ENCODE measurements at places on chromosomes 2 and 18.

DNA sequence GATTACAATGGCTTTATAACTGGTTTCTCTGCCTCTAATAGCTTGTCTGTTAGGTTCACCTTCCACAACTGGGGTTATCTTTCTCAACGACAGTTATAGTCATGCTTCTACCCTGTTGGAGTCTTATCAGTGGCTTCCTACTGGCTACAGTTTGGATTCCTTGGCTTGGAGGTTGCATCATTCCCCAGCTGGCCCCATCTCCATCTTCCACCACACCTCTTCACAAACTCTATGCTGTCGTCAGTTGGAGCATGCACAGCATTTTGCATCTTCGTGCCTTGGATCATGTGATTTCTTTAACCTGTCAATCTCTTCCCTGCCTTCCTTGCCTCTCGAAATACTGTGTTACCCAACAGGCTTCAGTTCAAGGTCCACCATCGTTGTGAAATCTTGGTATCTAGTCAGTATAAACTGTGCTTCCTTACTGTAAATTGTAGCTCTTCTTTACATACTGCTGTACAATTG, 316.3 kb upstream of the CXCR4 start:
- DNase-seq = no peak

DNA sequence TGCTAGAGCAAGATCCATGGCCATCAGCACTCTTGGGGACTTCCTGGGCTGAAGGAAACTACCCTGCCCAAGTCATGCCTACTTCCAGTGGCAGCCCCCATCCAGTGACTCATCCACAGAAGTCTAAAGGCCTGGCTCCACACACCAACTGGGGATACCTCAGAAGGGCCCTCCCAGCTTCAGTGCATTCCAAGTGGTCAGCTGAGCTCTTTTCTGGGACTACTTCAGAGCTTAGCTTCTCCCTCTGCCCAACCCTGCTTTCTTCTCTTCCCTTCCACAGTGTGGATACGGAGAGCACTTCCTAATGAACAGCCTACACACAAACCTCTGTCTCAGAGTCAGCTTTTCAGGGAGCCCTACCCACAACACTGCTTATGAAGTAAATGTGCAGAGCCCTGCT, 66.5 kb downstream of the CLHC1 start:
- DNase-seq = no peak

DNA sequence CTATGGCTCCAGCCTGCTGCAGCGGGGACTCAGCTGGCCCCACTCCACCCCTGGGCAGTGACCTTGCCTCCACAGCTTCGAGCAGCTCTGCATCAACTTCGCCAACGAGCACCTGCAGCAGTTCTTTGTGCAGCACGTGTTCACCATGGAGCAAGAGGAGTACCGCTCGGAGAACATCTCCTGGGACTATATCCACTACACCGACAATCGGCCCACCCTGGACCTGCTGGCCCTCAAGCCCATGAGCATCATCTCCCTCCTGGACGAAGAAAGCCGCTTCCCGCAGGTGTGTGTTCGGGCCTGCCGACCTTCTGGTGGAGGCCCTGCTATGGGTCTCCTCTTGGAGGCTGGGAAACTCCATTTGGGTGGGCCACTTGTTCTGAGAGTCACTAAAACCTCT, 48.6 kb downstream of the MYO7B start:
- no peak for DNase-seq

GRCh38 chr2:96470636-96471035, 34.5 kb downstream of the NEURL3 start:
- DNase-seq = no peak

DNA sequence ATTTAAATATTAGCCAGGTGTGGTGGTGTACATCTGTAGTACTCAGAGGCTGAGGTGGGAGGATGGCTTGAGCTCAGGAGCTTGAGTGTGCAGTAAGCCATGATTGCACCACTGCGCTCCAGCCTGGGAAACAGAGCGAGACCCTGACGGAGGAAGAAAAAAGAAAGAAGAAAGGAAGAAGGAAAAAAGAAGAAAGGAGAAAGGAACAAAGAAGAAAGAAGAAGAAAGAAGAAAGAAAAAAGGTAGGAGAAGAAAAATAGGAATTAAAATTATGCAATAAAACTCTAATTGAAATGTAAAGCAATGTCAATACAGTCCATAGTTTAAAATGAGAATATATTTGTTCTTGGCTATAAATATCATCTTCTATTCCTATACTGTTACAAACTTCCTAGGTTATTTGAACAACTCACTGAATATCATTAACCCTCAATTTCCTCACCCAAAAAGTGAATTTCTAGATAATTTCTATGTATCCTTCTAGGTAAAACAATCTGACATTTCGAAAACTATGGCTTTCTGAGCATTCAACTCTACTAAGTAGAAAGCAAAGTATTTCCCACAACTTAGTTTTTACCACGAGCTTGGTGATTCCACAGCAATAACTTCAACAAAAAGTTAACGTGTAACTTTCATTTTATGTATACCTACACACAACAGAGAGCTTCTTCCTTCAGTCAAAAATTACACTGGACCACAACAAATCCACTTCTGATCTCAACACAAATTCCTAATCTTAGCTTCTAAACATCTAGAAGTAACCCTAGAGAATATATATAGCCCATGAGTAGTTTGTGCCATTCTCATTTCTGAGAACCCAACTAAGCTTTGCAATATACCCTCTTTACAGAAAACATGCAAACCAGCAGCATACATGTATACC, 19.7 kb downstream of the LPIN2 start:
- no peak for DNase-seq

DNA sequence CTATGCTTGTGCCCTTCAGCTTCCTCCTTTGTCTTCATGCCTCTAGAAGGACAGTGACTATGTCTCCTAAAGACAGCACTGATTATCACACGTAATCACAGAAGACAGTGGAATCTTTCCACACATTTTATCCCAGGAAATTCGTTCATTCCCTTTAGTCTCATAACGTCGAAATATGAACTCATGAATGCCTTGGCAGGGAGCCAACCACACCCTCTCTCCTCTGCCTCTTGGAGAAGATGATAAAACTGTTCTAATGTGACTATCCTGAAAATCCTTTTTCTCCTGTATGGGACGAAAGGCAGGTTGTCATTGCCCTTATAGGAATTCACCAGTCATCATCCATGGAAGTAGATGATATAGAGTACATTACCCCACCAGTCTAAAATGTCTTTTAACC, 726.6 kb upstream of the FANCL start:
- DNase-seq = no peak

DNA sequence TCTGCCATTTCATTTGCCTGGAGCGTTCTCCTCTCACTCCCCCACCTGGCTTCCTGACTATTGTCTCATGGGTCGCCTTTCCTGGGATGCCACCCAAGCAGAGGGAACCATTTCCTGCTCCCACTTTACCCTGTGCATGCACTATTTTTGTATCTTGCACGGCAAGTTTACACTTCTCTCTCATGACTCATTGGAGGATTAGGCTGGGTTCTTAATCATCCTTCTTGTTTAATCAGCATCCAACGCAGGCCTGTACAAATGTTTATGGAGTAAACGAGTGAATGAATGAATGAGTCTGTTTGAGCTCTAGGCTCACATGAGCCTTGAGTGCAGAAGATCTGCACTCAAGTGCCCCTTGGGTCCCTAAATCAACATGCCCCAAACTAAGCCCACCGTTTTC, 3.8 kb upstream of the ARHGAP25 start:
- no peak for DNase-seq

DNA sequence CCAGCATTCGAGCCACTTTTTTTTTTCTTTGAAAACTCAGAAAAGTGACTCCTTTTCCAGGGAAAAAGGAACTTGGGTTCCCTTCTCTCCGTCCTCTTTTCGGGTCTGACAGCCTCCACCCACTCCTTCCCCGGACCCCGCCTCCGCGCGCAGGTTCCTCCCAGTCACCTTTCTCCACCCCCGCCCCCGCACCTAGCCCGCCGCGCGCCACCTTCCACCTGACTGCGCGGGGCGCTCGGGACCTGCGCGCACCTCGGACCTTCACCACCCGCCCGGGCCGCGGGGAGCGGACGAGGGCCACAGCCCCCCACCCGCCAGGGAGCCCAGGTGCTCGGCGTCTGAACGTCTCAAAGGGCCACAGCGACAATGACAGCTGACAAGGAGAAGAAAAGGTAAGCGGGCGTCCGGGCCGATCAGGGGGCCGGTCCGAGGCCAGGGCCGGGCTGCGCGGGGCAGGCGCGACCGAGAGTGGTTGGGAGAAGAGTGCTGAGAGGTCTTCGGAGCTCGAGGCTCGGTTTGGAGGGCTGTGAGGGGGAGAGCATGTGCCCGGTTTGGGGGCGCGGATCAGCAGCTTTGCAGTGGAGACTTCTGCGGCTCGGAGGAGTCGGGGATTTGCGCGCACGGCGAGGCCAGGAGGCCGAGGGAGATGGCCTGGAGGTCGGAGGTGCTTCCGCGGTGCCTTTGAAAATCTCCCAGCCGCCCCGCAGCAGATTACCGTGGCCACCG, 502 bp downstream of the EPAS1 start:
- DNase-seq = no peak

GRCh38 chr18:14974576-14974975, 226.6 kb downstream of the ANKRD30B start:
- no peak for DNase-seq

GRCh38 chr2:85053802-85054201, 79.4 kb upstream of the TCF7L1 start:
- no peak for DNase-seq

DNA sequence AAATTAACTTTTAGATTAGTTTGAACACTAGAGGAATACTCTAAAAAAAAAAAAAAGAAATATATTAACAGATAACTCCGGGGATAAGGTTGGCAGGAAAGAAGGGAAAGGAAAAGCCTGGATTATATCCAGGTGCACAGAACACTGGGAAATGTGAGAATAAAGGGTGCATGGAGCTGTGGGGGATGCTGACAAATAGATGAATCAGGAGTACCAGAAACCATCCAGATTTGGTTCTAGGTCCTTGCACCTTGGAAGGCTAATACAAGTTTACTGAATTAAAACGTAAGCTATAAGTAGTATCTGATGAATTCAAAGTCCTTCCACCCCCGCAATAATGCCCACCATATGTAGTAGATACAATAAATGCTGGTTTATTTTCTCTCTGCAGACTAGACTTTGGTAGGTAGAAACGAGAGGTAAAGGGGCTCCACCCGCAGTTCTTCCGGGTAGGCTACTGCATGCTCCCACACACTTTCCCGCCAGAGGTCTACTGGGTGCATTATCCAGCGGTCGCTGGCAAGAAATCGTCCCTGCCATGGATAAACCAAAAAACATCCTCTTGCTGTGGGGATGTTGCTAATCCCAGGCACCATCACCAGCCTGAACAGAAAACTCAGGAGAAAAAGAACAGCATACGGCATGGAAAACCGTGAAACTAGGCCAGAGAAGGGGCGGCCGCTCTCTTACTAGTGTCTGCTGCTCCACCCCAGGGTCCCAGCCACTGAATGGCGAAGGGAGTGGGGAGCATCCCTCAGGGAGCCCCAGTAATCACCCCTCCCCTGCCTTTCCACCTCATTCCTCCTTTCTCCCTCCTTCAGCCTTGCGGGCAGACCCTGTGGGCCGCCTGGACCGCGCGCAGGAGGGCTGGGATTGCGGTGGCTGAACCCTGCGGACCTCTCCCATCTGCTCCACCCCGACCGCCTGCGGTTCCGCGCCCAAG, 1.5 kb downstream of the CNRIP1 start:
- no peak for DNase-seq

DNA sequence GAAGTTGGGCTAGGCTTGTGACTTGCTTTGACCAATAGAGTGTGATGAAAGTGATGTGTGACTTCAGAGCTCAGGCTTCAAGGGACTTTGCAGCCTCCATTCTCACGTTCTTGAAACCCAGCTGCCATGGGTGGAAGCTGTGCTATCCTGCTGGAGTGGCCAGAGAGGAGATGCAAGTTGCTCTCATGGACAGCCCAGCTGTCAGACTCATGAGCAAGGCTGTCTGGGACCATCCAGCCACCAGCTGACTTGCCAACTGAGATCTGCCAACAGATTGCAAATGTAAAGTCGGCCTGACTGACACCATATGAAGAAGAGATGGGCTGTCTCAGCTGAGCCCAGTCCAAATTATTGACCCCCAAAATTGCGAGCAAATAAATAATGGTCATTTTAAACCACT, 226.4 kb upstream of the CXCR4 start:
- no peak for DNase-seq

DNA sequence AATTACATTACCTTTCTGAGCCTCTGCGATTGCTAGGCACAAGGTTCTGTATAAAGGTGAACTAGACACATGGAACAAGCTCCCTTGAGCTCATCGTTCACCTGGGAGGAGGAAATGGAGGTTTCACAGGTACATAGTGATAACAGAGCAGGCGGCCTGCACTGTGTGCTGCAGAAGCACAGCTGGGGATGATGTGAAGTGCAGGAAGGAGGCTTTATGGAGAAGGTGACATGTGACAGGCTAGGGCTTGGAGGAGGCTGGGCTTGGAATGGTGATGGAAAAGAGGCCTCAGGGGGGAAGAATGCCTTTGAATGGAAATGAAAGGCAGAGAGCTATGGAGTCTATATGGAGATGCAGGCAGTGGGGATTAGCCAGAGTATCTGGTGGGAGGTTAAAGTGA, 22.9 kb downstream of the MARCHF4 start:
- DNase-seq = no peak

DNA sequence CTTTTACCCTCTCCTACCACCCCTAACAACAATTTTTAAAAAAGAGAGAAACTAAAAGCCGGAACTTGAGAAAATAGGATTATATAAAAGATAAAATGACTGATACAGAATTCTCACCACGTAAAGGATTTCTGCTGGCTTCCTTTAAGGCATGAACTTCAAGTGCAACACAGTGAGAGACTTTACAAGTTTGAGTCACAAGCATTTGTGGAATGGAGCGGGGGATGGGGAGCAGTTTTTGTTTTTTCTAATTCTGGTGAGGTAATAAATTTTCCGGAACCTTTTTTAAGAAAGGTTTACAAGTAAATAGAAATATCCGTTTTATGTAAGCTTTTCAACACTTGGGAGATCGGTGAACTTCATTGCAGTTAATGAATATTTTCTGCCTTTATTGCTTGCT, 1.8 kb upstream of the CDH2 start:
- no peak for DNase-seq

DNA sequence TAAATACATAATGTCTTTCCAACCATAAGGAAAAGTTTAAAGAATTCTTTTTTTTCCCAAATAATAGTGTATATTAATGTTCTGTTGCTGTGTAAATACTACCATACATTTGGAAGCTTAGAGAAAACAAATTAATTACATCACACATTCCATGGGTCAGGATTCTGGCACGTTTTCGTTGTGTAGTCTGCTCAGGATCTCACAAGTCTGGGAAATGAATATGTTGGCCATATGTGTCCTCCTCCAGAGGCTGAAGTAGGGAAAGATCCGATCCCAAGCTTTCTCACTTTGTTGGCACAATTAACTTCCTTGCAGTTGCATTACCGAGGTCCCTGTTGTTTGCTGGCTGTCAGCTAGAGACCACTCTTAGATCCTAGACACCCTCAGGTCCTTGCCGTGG, 83.9 kb downstream of the RPRM start:
- no peak for DNase-seq
